LHCN-M2 (cell line): ENCODE measurements at places on chromosomes 1 and 21. TPM values are rescaled to one million over a fixed set of nuclear protein-coding genes. Genes with fewer than 3 reads are reported as not detected.

GRCh38 chr1:76625886-76626678 is 241.2 kb upstream of the ST6GALNAC5 start:
- DNase-seq = no peak

- DNase-seq = no peak
Measured at GRCh38 chr1:93565496-93566206, 116.0 kb downstream of the BCAR3 start.

- no peak for DNase-seq
Measured at GRCh38 chr1:61463220-61463619, 261.7 kb downstream of the TM2D1 start.

Gene AHDC1
- total RNA-seq = 33.5 and 40.4 TPM in 2 replicates

GRCh38 chr1:67957066-67957465 is 93.4 kb downstream of the DIRAS3 start:
- no peak for DNase-seq

DNA sequence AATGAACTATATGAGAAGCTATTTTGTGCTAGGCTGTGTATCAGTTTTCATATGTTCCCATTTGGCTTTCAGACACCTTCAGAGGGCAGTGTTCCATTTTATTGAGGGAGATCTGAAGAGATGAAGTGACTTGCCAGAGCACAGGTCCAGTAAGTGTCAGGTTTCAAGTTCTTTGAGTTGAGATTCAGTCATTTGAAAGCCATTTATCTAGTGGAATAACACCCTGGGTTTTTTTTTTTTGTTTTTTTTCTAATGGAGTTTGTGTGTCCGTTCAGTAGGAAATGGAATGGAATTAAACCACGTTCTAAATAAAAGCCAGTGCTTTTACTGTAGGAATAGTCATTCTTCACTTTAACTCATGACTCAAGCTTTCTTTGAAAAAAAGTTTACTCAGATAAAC is 652.9 kb upstream of the USP24 start:
- DNase-seq = peak; percentile 50

Gene TMEM52
- total RNA-seq = 0.52 and 0.64 TPM in 2 replicates

DNA sequence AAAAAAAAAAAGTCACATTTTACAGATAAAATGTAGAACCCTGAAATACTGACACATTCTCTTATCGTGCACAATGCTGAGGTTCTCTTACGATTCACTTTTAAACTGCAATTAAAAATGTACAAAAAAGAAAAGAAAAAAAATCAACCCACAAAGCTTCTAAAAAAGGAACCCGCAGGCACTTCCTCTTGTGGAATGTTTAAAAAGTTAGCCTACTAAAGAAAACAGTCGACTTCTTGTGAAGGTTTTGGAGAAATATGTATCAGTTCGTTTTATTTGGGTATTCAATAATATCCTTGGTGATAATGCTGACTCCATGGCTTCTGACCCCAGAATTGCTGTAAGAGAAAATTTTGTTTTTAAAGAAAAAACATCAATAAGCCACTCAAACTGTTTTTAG is 10.2 kb downstream of the HNRNPU start:
- DNase-seq = no peak

GRCh38 chr1:226788965-226789364 is 49.9 kb upstream of the ITPKB start:
- DNase-seq = no peak

- DNase-seq = no peak
Measured at GRCh38 chr21:32312326-32312725, 13.7 kb downstream of the MRAP start.

DNA sequence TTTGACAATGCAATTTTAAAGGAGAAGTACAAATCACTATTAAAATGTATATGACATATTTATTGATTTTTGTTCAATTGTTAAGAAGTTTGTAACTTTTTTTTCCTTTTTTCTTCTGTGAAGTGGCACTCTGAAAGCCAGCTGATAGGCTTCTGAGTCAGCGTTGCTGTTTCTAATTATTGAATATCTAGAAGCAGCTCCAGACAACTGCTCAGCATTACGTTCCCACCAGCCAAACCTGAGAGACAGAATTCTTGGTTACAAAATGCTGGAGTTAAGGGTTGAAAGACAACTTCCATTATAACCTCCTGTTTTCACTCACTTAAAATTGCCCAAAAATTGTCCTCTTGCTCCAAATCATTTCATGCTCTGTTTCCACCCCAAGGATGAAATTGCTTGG is 31.4 kb upstream of the LMX1A start:
- no peak for DNase-seq

GRCh38 chr1:109547463-109548320 is 723 bp upstream of the GNAI3 start:
- DNase-seq = no peak

GRCh38 chr21:22575165-22575584 is 1577.0 kb downstream of the NCAM2 start:
- DNase-seq = no peak

Gene SELENON
- 35.5 and 43.1 TPM in 2 replicates for total RNA-seq

DNA sequence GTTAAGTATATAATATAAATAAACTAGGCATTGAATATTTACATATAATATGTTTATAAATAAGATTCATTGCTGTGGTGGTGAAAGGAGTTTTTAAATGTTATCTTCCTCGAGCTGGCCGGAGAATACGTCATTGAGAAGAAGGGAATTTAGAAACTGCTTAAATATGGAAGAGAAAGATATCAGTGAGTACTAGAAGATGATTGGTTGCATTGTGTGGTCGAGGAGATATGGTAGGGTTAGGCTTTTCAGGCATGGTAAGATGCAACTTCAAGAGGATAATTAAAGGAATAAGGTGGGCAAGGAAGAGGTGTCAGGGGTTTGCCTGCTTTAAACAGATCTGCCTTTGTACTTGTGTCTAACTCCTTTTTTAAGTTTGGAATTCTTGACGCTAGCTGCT is 73.5 kb downstream of the RPS6KC1 start:
- DNase-seq = no peak

Gene MTF2
- 13.3 and 17.4 TPM in 2 replicates for total RNA-seq

- peak; percentile 14 for DNase-seq
Measured at GRCh38 chr1:37795340-37796125, 1.9 kb downstream of the MANEAL start.

- DNase-seq = no peak
Measured at GRCh38 chr1:230906226-230906625, 37.9 kb upstream of the C1orf198 start.

Gene MCOLN2
- total RNA-seq = 0.06 and 0.34 TPM in 2 replicates

DNA sequence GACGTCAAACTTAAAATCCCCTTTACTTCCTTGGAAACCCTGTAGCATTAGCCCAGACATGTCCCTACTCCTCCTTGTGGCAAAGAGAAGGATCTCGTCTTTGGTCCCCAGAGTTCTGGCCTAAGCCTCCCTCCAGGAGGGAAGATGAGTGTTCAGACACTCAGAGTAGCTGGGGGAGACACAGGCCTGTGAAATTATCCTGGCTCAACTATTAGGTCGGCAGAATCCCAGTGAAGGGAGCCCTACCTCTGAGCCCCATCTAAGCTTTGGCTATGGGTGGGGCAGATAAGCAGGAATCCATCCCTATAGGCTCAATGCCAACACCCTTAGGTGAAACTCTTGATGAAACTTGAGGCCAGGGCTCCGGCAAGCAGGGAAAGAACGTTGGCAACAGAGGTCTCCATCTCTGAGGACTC is 1.7 kb upstream of the SFN start:
- peak; percentile 41 for DNase-seq

GRCh38 chr1:222749927-222750326 is 12.9 kb downstream of the FAM177B start:
- DNase-seq = no peak

- peak; percentile 25 for DNase-seq
Measured at GRCh38 chr1:112818990-112819689, 104.0 kb upstream of the PPM1J start.

DNA sequence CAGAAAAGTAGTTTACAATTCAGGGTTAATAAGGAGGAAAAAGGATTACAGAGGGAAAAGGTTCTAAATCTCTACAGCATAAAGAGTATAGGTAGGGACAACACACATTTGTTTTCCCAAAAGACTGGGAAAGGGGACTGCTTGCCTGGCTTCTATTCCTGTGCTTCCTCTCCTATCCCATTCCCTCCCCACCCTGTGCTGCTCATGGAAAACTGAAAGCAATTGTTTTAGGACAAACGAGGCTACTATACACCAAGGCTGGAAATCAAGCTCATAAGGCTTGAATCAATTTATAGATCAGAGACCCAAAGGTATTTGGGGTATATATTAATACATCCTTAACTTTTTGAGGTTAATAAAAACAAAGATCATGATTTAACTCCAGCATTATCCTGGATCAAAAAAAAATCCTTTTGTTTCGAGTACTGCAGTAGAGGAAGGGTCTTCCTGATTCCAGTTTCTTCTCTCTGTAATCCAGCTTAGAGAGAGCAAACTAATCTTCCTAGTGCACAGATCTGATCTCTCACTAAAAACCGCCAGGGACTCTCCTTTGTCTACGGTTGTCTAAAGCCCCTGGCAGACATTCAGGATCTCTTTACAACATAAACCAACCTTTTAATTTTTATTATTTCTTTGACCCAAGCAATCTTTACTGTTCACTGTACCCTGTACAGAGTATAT is 37.4 kb upstream of the A3GALT2 start:
- DNase-seq = no peak

DNA sequence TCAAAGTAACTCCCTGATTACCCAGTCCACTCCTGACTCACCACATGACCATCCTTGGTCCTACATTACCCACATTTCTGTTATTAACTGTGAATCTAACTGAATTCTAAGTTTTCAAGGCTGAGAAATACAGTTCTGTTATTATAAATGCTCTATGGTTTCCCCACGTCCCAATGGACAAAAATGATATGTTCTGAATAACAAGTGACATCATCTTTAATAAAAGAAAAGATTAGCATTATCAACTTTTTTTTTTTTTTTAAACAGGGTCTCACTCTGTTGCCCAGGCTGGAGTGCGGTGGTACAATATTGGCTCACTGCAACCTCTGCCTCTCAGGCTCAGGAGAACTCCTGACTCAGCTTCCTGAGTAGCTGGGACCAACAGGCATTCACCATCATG is 59.6 kb downstream of the ZSWIM5 start:
- no peak for DNase-seq

DNA sequence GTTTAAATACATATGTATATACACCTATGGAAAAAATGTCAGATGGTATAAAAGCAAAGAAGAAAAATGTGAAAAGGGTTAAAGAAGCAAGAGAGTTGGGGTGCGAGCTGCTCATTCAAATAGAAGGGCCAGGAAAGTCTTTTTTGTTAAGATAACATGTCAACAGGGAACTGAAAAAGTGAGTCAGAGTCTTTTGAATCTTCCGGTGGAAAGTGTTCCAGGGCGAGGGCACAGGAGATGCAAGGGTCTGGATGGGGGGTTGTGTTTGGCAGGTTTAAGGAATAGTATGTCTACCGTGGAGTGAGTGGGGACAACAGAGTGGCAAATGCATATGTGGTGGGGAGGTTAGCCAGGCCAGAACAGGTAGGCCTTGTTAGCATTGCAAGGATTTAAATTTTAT is 22.2 kb upstream of the GNG12 start:
- no peak for DNase-seq

- no peak for DNase-seq
Measured at GRCh38 chr1:161720422-161720821, 922 bp upstream of the FCRLB start.

- no peak for DNase-seq
Measured at GRCh38 chr1:101161619-101162018, 75.2 kb upstream of the S1PR1 start.

GRCh38 chr1:202807451-202807925 is 733 bp downstream of the KDM5B start:
- no peak for DNase-seq

Gene TTLL7
- total RNA-seq = 21.3 and 28.2 TPM in 2 replicates

DNA sequence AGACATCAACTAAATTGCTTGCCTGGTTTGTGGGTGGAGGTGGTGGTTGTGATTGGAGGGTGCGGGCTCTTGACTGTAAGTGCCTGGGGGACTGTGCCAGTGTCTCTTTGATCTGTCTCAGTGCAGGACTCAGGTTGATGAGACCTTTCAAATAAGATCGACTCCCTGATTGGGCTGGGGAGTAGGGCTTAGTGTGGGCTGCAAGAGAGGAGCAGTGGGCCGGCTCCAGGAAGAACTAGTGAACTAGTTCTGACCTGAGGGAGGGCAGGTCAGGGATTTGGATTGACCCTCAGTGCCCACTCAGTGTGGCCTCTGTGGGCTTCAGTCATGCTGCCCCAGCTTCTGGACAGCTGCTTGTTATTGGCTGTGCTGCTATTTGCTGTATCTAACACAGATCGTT is 130.6 kb upstream of the CACNA1E start:
- DNase-seq = no peak

- no peak for DNase-seq
Measured at GRCh38 chr21:45097827-45098387, 23.5 kb downstream of the ADARB1 start.

Gene VPS26C
- total RNA-seq = 52.6 and 72.5 TPM in 2 replicates

Gene TFF2
- total RNA-seq = not detected in 2 replicates

DNA sequence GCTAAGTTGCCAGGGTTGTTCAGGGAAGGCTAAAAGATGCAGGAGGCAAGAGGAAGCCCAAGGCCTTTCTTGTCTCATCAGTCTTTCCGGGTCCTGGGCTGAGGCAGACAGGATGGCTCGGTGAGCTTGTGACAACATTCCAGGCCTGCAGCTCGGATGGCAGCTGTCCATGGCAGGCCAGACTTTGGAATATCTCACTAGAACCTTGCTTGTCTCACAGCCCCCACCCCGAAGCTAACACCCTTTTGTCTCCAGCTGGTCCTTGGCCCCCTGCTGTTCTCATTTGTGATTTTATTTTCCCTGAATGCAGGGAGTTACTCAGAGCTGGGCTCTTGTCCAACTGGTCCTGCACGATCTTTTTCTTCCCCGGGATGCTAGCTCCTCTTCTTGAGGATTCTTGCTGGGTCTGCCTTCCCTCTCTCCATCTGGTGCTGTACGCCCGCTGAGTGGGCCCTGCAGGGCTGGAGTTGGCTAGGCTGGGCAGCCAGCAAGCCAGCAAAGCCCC is 477.2 kb upstream of the CAMK1G start:
- peak; percentile 75 for DNase-seq

Gene NEK7
- total RNA-seq = 66.8 and 73.0 TPM in 2 replicates

Gene GBP4
- total RNA-seq = not detected in 2 replicates

DNA sequence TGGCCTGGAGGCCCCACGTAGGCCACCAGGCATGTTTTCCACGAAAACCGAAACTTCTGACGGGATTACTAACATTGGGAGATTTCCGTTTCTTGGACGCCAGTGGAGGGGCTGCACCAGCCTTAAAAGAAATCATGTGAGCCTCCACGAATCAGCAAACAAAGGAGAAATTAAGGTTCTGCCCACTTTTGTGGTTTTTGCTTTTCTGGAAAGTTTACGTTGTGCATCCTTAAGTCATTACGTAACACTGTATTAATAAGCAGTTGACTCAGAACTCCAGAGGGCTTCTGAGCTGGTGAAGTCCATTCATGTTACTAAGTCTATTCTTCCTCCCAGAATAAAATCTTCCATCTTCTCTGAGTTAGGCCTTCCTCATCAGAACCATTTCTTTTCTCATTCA is 168.5 kb downstream of the PSMG1 start:
- peak; percentile 78 for DNase-seq

Gene CAPN8
- total RNA-seq = not detected in 2 replicates

Gene CLCA1
- total RNA-seq = not detected in 2 replicates

Gene CR1L
- not detected in 2 replicates for total RNA-seq

DNA sequence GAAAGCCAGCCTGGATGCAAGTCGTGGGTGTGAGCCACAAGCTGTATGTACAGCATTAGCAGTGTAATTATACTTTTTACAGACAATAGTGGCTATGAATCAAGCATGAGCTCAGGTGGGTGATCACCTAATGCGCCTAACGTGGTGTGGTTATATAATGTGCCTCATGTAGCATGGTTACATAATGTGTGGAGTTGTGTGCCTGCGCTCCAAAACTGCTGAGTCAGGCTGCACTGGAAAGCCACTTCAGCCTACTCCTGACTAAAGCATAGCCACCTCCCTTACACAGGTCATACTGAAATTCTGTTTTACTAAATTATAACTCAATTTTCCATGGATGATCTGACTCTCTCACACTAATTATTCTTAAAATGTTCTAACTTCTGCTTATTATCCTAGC is 69.8 kb downstream of the KCNT2 start:
- DNase-seq = peak; percentile 18
